ENCODE measurements at places on chromosomes 12 and 14.

DNA sequence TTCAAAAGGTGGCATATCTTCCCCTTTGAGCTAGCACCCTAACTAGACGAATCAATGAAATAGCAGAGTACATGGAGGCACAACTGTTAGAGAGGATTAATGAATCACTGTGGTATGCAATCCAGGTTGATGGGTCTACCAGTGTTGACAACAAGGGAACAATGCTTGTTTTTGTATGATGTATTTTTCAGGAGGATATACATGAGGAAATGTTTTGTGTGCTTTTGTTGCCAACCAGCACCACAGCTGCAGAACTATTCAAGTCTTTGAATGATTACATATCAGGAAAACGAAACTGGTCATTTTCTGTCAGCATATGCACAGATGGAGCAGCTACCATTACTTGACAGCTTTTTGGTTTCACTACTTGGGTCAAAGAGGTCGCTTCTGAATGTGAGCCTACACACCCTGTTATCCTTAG, 142.6 kb downstream of the GPHN start:
- DNase-seq, result no peak

- DNase-seq, result no peak
Observed at GRCh38 chr14:65195042-65195719, 92.9 kb upstream of the MAX start.

DNA sequence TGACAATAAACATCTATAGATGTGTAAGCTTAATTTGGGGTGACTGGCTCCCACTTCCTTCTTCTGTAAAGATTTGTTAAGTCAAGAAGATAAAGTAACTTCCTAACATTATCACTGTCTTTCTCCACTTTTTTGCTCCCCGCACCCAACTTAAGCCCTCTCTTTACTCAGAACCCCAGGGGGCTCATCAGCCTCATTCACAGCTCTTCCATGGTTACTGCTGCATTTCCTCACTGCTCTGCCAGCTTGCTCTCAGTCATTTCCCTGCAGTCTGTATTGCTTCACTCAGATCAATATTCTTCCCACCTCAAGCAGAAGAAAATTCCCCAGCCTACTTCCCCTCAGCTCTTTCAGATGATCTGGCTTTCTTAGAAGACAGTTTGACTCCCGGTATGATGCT, 102.0 kb downstream of the PIK3C2G start:
- DNase-seq, result no peak

GRCh38 chr14:52860910-52861309, 69.5 kb upstream of the GNPNAT1 start:
- DNase-seq, result no peak

GRCh38 chr12:46983959-46984841, 95.2 kb upstream of the PCED1B start:
- DNase-seq, result peak; percentile 24

DNA sequence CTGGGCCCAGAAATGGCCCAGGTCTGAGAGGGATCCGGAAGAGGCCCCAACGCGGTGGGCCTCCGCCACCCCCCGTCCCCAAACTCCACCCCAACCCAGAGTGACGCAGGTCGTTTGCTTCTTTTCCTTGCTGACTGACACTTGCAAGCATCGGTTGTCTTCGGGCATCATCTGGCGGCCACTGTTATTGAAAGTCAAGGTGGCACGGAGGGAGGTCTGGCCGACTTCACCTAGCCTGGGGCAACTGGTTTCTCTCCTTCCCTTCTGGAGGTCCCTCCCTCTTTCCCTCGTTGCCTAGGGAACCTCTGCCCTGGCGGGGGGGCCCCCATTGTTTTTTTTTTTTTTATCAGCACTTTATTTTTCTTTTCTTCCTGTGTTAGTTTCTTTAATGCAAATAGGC, 241.8 kb downstream of the ALG10 start:
- DNase-seq, result no peak

DNA sequence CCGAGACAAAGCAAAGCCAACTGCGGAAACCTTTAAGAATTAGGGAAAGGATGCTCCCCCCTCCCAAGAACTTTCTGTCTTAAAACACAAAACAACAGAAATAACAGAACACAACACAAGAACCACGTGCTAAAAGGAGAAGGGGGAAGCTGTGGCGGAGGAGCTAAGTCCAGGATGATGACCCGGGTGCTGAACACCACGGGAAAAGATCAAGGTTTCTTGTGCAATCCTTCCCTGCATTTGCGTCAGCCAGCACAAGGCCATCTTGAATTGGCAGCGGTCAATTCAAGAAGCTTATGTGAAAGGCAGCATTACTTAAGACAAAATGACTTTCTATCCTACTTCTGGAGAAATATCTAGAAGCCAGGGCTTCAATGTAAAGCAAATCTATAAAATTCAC, 11.0 kb upstream of the CREBL2 start:
- peak; percentile 47 for DNase-seq

GRCh38 chr14:55389330-55389729, 22.3 kb downstream of the ATG14 start:
- DNase-seq, result no peak

DNA sequence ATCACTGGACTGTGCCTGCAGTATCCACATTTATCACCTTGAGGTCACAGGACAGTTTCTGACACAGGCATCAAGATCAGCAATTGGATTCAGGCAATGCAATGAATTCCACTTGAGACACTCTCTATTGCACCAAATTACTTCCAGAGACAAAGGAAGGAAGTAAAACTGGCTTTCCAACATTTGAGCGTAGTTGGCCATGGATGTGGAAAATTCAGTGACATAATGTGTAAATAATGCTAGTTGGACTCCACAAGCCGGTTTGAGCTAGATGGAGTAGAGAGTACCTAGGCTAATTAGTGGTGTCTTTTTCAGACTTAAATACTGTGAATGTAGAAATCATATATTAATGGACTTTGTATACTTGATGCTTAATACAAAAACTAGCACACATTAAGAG, 168.3 kb upstream of the SYT1 start:
- DNase-seq, result no peak

- DNase-seq, result no peak
Observed at GRCh38 chr14:20802341-20803084, at the start of gene RNASE1. Gene RNASE1, minus strand, starts transcription at chr14:20802844. Its CDS starts 776 bp downstream, at chr14:20802068.
